ENCODE measurements at places on chromosomes 13 and 19.

DNA sequence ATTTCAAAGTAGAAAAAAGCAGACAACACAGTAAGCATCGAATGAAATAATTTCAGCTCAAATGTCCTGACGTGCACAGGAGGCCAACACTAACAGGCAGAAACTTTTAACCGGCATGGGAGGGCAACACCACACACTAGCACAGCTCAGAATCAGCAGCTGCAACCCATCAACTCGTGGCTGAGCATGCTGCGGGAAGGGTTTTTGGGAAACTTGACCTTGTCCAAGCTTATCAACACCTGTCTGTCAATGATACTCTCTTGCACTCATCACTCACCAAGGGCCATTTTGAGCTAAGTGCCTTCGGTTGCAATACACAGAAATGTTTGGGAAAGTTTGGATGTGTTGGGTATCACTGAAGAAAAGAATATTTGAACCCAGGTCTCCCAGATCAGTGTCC is 483.7 kb downstream of the TSHZ3 start:
- DNase-seq = no peak

- no peak for DNase-seq
Measured at GRCh38 chr19:52941941-52942385, 18.7 kb upstream of the ZNF888 start.

GRCh38 chr13:95035311-95036109 is 265.7 kb downstream of the ABCC4 start:
- no peak for DNase-seq

DNA sequence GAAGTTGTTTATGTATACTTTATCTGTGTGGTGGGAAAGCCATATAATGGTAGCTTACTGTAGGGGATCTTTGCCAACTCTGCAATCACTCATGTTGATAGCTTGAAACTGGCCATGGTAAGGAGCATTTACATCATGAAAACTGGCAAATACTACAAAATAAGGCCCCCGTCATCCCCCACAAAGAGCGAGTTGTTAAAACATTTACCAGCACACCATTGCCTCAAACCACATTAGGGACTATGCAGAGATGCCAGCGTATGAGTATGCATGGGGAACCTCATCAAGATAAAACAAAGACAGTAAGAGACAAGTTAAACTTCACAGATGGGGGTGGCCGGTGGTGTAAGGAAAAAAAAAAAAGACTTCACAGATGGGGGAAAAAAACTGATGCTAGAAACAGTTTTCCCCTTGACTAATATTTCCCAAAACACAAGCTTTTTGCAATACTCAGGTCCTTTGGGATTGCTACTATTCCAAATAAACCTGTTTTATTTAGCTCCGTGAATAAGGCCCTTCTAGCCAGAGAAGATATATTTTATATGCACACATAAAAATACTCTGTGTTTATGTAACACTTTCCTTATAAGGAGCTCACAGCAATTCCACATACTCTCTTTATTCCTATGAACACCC is 70.6 kb upstream of the SERP2 start:
- DNase-seq = no peak

DNA sequence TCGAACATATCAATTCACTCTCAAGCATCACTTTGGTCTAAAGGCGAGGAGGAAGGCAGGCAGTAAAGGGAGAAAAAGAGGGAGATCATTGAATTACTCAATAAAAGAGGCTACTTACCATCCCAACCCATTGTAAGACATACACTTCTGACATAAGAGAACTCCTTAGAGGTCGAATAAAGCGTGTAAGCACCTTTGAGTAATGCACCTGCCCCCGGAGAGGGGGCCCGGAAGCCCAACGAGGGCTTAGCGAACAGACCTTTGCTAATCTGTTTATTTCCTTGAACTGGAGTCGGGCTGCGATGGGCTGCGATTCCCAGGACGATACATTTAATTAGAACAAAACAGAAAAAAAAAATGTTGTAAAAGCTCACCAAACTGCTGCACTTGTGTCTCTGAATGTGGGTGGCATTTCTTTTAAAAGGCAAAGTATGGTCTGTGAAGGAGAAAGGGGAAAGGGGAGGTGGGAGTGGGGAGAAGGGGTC is 3.0 kb downstream of the ZC3H4 start:
- peak; percentile 36 for DNase-seq

- no peak for DNase-seq
Measured at GRCh38 chr13:107927557-107927956, 287.8 kb downstream of the LIG4 start.

- DNase-seq = no peak
Measured at GRCh38 chr19:7550987-7551761, 15.7 kb downstream of the PNPLA6 start.

DNA sequence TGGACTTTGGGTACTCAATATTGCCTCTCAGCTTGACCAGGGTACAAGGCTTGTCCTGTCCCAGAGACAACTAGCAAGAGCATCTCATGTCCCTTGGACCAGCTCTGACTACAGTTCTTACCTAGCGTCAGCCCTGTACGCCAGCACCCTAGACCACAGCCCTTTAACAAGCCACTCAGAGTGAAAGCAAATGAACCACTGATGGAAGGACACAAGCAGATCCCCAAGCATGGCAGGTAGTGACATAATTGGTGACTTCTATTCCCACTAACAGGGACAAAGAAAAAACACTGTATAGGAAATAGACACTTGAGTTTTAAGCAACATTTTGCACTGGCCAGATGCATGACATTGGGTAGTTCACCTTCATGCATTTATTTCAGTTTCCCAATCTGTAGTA is 8.8 kb upstream of the LRCH1 start:
- DNase-seq = no peak

- DNase-seq = no peak
Measured at GRCh38 chr19:53621885-53622740, 9.7 kb upstream of the DPRX start.

DNA sequence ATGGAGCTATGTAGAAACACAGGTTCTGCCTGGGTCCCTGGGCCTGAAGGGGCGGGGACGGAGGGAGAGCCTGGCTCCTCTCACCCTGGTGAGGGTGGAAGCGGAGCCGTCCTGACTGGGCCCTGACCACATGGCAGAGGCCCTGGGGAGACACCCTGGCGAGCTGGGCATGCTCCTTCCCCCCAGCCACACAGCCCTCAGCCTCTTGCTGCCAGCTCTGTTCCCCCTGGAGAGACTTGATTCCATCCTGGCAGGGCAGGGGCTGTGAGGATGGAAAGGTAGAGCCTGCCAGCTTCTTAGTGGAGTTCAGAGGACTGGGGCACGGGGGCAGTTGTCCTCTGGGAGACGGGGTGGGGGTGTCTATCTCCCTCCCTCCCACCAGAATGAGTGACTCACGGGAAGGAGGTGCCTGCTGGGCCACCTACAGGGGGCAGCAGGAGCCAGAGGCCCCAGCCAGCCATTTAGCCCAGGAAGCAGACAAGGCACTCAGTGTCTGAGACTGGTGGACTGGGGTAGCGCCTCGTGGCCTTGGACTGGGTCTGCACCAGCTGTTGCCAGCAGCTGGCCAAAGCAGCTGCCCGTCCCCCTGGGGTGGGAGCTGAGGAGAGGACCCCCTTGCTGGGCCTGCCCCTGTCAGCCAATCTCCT is 22.8 kb upstream of the RNF17 start:
- DNase-seq = no peak

DNA sequence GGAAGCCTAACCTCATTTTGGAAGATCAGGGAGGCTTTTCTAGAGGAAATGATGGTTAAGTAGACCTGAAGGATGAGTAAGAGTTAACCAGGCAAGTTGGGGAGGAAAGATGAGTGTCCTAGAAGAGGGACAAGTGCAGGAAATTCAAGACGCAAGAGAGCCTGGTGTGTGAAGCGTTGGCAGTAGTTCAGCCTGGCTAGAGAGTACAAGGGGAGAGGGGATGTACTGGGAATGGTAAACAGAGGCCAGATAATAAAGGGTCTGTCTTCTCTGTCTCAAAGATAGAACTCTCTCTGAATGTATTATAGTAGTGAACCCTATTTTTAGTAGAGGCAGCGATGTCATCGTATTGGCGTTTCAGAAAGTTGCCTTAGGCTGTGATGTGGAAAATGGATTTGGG is 9.7 kb downstream of the DPY19L3 start:
- DNase-seq = no peak

DNA sequence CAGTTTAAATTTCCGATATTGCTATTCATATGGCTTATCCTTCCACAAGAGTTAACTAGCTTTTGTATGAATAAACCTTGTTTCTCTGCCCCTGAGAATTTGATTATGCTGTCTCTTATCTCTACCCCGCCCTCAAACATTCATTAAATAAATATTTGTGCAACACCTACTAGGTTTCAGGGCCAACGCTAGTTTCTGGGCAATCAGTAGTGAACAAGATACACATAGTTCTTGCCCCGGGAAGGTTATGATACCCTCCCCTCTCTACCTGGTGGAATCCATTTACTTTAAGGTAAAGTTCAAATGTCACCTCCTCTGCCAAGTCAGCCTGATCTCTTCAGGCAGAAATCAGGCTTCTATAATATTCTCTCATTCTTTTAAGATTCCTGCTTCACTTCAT is 16.6 kb upstream of the USP12 start:
- no peak for DNase-seq

DNA sequence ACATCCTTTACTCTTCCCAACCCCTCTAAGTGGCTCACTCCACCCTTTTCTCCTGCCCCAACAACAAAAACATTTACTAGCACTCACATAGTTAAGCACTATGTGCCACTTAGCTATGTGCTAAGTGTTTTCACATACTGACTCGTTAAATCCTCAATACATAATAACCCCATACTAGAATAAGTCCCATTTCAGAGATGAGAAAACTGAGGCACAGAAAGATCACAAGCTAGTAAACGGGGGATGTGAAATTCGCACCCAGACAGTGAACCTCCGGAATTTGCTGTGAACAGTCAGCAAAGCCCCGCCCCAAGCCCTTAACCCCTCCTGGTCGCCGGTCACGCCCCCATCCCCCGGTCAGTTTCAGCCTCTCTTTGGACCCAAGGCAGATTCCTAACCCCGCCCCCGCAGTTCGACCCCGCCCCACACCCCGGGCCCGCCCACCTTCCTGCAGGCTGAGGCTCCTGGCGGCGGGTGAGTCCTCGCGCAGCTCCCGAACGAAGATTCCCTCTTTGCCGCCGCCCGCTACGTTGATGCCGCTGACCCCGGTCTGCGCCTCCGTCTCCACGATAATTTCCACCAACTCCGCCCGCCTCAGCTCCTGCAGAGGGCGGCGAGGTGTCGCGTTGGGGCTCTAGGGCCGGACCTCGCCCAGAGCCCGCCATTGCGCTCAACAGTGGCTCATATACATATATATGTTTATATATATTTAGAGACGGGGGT is 9.8 kb downstream of the PRX start:
- DNase-seq = peak; percentile 74

- no peak for DNase-seq
Measured at GRCh38 chr13:85798556-85798955, 663 bp downstream of the SLITRK6 start.

GRCh38 chr19:14150770-14151661 is 14.6 kb upstream of the ASF1B start:
- no peak for DNase-seq

DNA sequence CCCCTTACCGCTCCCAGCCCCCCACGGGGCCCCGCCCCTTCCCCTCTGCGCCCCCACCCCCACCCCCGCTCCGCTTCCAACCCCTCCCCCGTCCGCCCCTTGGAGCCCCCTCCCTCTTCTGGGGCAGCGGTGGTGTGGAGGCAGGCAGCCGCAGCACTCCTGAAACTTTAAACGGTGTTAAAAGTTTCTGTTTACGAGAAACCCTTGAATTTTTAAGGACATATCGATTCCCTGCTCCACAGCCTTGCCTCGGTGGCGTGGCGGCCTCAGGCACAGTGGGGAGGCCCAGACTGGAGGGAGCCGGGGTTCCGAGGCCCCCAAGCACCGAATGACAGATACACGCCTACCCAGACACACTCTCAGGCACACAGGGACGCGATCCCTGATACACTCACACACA is 4.8 kb upstream of the NFIX start:
- no peak for DNase-seq

DNA sequence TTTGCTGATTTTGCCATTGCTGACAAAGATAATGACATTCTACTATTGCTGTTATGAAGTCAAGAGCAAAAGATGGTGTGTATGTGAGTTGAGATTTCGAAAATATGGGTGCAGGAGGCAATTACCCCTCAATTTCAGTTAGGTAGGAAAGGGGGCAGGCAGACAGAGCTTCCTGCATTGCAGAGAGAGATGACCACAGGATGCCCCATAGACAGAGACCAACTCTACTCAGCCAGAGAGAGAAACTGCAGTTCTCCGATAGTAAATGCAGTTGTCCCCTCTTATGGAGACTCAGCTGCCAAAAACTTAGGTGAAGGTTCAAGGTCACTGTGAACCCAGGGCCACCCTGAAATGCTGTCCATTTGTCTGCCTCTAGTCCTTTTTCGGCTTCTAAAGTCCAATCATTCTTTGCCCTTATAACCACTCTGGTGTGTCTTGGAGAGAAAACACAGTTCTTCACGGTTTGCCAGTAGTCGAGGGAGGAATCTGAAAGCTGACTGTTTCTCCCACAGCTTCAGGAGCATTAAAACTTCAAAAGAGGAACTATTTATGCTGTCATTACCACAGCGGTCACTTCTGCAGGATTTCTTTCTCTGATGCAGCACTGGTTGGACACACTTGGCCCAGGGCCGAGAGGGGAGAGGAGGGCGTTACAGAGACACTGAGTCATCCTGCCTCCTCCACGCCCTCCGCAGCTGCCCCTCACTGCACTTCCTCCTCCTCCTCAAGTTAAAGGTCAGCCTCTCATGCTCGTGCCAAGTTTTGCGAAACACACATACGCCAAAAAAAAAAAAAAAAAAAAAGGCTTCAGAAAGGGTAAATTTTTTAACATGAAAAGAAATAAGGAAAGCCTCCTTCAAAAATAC is 264.3 kb downstream of the FOXO1 start:
- peak; percentile 19 for DNase-seq

DNA sequence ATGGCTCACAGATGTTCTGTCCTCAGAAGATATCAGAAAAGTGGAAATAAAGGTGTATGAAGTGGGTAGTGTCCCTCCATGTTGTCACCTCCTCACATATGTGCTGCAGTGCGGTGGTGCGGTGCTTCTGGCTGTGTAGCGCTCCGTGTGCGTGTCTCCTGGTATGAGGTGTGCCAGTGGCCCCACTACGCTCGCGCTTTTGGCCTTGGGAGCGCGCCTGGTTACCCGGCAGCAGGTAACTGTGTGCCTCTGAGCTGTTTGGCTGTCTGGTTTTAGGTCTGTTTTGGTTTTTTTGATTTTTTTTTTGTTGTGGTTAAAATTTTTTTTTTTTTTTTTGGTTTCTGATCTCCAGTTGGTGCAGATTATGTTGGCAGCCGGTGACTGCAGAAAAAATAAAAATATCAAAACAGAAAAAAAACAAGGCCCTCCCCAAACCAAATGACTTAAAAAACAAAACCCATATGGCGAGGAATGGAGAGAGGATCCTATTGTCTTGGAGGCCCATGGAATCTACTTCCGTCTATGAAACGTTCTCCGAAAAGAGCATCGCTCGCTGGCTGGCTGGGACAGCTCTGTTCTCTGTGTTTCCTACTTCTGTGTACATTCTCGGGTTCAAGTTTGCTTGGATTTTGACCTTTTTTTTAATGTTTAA is 7.9 kb downstream of the HNRNPL start:
- no peak for DNase-seq

Measured in activated T-cell treated with anti-CD3 and anti-CD28 coated beads for 24 hours (primary cell).